C1 segment of cervical spinal cord (tissue), 14 donors: ENCODE measurements at places on chromosomes 5 and 9.

DNA sequence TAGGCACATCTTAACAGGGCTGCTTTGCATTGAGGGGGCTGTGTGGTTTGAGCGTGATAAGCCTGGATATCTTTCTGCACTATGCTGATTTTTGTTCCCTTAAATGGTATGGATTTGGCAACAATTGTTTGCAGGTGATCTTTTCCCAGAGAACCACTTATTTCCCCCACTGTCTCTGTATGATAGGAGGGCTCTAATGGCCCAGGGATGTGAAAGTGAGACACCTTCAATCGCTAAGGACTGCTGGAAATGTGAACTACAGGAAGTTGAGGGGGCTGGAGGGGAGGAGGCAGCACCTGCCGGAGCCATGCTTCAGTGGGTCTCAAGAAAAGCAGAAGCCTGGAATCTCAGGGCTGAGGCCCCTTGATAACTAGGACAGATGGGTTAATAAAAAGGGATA is 29.4 kb downstream of the SYK start:
- no peak for DNase-seq

DNA sequence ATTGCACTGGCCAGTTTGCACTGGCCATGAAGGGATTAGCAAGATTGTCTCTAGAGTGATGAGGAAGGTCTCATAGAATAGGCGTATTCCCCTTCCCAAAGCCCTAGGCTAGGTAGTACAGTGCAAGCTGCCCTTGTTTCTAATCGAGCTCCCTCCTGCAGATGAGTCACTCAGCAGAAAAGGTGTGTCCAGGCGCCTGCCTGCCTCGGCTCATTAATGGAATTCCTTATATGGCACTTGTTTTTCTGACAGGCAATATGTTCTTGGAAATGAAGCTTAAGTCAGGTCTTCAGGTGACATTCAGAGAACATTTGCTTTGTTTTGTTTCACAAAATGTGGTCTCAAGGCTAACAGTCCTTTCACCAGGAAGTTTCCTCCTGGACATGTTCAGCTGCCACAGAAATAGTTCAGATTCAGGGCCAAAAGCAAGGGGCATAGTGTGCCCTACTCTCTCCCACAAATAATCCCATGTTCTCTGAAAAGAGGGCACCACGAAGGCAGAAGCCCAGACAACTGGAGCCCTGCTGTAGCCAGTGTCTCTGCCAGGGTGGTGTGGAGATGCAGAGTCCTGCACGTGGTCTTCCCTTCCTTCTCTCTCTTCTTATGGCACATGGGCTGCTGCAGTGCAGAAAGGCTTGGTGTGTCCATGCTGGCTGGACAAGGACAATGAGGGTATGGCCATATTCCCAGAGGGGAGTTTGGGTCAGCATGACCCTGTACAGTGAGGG is 281.1 kb upstream of the MAP3K1 start:
- no peak for DNase-seq

DNA sequence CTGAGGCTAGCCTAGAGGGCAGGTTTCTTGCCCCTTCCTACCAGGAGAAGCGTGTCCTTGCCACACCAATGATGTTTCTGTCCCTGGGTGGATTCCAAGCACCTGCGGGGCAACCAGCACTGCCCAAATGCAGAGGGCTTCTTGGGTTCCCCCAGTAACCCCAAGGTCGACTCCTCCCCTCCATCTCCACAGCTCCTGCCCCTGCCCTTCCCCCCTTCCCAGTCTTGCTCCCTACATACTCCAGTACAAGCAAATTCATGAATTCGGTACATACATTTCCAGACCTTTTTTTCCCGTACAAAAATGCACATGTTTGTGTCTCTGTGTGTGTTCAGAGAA is 12.8 kb upstream of the JADE2 start:
- no peak for DNase-seq

GRCh38 chr9:21624675-21625644 is 142.8 kb upstream of the IFNE start:
- no peak for DNase-seq

- DNase-seq: no peak
These were observed 286.6 kb downstream of the DTWD2 start for GRCh38 chr5:118701791-118702190.

- DNase-seq: no peak
These were observed 231.3 kb downstream of the ENC1 start for GRCh38 chr5:74409166-74409706.

DNA sequence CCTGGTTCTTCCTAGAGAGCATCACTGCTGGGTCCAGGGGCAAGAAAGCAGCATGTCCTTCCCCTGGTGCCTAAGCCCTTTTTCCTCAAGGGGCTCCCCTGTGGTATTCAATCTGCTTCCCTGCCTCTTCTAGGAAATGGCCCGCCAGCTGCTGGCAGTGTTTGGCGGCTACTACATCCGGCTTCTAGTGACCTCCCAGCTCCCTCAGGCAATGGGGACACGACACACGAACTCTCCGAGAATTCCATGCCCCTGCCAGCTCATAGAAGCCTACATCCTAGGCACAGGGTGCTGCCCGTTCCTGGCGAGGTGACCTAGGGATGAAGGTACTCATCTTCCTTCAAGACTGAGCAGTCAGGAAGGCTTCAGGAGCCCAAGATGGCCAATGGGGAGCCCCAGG is 14.6 kb downstream of the TEX53 start:
- no peak for DNase-seq

DNA sequence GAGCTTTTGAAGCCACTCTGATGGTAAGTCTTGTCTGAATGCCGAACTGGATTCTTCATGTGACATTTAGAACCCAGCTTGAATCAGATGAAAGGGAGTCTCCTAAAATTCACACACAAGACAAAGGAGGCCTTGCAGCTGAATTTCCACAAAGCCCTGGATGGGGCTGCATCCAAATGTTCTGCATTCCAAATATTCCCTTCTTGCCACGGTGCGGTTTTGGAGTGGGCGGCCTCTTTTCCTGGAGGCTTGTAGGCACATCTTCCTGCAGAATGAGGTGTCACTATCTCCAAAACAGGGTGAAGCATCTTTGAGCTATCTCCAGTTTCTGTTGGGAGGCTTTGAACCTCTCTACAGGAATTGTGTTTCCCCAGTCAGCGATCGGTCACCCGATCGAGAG is 342.7 kb downstream of the ARHGEF28 start:
- no peak for DNase-seq

- no peak for DNase-seq
These were observed 38.3 kb upstream of the NEURL1B start for GRCh38 chr5:172602783-172603231.

DNA sequence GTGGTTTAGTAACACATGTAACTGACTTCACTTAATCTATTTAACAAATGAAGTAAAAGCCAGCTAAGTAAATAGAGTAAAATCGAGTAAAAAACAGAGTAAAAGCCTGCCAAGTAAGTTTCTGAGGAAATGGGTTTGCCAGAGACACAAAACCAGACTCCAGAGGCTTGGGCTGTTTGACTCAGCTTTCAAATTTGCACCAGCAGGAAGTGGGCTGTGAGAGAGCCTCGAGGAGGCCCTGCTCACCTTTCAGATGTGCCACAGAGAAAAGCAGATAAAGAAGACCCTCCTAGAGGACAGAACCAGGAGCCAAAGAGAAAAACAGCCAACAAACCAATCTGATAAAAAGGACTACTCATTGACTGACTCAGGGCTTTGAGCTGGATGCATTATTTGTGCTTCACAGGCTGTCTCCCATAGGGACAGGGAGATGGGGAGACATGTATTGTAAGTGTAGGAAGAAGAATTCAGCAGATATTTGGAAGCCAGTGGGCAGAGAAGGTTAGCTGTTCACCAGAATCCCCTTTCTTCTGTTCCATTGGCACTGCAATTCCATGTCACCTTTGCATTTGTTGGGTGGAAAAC is 14.4 kb upstream of the AMACR start:
- DNase-seq: no peak

DNA sequence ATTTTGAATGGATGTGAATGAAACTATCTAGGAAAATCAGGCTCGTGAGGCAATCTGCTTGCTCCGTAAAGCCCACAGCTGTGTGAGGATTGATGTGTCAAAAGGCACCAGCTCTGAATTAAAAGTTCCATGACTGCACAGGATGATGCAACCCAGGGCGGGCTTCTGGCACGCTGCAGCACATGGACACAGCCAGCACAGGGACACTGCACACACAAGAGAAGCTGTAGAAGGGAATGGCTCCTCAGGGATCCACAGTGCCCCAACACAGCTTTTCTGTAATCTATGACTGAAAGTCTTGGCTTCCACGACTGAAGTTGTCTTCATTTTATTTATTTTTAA is 151.0 kb downstream of the GCNT1 start:
- DNase-seq: no peak

GRCh38 chr5:10532421-10532820 is 31.4 kb upstream of the ANKRD33B start:
- no peak for DNase-seq

- no peak for DNase-seq
These were observed 490.3 kb downstream of the ARHGEF28 start for GRCh38 chr5:74116266-74116665.

DNA sequence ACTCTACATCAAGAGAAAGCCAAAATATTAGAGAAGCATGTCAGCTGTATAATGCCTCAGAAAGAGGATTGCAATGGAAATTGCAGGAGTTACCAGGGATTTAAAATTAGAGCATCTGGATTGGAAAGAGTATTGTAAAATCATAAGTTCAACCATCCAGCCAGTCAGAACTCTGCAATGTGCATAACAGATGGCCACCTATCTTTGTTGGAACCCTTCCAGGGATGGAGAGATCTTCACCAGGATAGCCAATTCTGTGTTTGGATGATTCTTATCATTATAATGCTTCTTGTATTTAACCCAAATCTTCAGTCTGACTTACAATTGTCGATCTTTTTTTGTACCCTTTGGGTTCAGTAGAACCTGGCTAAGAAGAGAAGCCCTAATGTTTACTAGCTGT is 164.4 kb downstream of the TLR4 start:
- DNase-seq: no peak

DNA sequence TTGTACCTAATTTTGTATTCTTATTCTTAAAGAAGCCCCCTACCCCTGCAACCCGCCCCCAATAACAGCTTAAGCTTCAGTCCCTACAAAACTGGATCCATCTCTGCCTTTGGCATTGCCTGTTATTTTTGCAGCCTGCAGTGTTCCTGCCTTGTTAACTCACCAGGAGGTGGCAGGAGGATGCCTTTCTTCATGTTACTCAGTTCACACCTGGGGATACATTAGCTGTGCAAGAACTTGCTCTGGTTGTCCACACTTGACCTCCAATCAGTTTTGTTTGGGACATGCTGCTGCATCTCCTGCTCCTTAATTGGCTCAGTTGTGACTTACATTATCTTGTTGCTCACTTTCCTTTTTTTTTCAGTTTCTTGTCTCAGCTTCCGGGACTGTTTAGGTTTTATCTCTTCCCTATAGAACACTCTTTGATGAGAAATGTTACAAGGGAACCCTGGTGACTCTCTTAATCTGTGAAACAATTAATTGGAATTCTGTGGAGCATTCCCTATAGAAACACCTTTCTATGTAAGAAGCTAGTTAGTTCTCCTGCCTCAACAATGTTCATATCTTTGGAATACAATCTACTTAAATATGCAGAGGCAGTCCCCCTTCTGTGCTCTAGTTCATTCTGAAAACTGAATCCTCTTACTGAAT is 467.7 kb upstream of the ACO1 start:
- DNase-seq: no peak

DNA sequence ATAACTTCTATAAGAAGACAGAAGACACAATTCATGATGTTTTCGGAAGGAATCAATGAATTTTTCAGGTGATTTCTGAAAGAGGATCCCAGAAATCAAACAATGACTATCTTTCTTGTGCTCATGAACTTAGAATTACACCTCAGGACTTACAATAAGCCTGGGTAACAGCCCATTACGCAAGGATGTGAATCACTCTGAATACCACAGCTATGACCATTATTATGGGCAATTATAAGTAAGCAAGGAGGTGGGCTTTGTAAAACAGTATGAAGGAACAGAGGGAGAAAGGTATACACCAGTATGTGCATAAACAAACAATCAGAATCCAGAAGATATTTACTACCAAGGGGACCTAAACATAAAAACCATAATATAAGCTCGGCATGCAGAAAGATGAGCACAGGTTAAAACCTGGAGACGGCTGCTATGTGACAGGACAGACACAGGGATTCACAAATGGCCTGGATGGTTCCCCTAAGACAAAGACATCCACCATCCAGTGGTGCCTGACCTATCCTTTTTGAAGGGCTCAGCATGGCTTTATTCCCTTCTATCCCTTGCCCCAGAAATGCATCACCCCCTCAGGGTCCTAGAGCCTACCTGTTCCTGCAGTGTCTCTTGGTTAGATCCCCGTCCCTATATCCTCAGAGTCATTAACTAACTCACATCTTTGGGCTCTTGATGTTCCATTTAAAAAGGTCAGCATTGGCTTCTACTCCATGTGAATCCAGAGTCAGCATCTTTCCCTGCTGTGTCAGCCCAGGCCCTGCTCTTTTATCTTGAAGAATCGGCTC is 21.8 kb upstream of the PPP2CA start:
- DNase-seq: no peak

DNA sequence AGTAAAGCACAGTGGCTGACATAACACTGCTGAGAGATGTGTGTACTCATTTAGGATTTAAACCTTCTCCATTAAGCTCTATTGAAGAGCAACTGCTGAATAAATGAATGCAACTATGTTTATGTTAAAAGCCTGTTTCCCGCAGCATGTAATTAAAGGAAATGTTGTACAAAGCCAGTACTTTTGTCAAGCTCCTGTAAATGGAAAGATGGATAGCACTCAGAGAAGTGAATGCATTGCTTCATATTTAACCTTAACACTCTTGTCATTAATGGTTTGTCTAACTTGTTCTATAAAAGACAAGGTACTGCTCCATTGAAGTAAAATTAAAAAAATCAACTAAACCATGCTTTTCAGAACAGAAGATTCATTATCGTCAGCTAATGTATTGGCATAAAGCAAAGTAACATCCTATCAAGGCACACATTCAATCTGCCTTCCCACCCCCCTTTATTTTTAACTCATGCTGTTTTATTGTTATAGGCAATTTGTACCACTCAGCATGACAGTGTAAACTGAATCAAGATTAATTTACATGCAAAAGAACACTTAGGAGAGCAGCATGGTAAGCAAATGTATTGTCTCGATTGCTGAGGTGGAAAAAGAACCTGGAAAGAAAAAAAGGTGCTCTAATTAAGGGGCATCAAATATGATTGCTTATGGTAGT is 240.9 kb upstream of the TBCA start:
- no peak for DNase-seq

GRCh38 chr9:137168904-137169856 is 671 bp downstream of the LRRC26 start:
- DNase-seq: no peak

- DNase-seq: no peak
These were observed 137.3 kb upstream of the ACO1 start for GRCh38 chr9:32247168-32247567.

GRCh38 chr5:71738662-71739361 is 19.7 kb downstream of the CARTPT start:
- no peak for DNase-seq
